ENCODE measurements at places on chromosomes 16 and 17.

GRCh38 chr16:24075931-24076716 lies 180.0 kb upstream of the CACNG3 start:
- no peak for DNase-seq

DNA sequence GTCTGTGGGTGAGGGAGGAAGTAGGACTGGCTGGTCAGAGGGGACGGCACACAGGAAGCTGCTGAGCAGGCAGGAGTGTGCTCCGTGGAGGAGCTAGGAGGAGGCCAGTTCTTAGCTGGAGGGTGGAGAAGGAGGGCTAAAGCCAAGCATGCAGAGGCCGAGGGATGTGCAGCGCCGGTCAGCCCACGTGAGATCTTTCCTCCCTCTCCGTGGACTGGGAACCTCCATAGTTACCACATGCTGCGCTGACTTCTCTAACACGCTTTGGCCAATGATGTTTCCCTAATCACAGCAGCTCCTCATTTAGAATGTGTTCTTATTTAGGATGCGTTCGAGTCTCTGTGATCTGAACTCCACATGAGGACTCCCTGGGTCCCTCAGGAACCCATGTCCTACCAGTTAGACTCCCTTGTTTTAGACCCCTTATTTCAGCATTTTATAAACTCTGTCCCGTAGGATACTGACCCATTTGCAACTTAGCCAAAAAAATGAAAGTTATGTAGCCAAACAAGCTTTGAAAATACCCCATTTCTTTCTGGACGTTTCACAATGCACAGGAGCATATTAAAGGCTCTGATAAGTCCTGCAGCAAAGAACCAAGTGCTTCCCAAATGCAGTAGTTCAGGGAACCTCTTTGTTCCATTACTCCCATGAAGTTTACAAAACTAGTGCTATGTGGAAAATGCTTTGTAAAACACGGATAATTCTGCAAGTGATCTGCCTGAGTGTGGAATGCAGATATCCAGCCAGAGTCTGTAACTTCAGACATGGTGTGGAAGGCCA lies 51.4 kb downstream of the IRF8 start:
- DNase-seq, result no peak

GRCh38 chr16:66479661-66480264 lies 52.7 kb downstream of the BEAN1 start:
- DNase-seq, result no peak

- DNase-seq, result no peak
Observed at GRCh38 chr17:27157297-27157696, 136.6 kb upstream of the WSB1 start.

Measured in HT-29 (cell line).